ENCODE measurements at places on chromosomes 5 and 9. TPM values are rescaled to one million over a fixed set of nuclear protein-coding genes. Genes with fewer than 3 reads are reported as not detected.

Gene PCDHGB1
- total RNA-seq: not detected

Gene FOXD4L5
- not detected for total RNA-seq

Gene MRPL22
- total RNA-seq: 46.4 TPM

Gene GARIN3
- total RNA-seq: not detected

Gene GABRA6
- not detected for total RNA-seq

Gene GRIA1
- total RNA-seq: not detected

Gene TAF11L5
- total RNA-seq: not detected

Gene FAM200C
- 4.9 TPM for total RNA-seq

Gene KCNN2
- not detected for total RNA-seq

All from G401 (cell line).